ENCODE measurements at places on chromosomes 16 and 17.

DNA sequence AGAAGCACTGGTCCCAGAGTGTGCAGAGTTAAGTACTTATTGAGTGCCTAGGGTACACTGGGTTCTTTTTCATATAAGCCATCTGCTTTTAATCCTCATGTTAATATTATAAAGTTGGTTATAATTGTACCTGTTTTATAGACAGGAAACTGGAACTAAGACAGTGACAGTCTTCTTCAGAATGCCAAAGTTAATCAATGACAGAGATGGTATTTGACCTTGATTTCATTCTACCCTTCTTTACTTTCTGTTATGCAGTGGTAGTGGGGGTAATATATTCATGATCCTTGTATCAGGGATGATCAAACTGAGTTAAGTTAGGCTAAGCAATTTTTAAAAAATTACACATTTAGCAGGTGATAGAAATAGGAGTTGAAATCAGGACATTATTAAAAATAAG is 108.6 kb upstream of the GOT2 start:
- no peak for DNase-seq

- DNase-seq: no peak
These were observed 24.8 kb downstream of the KLHDC4 start for GRCh38 chr16:87740909-87741424.

DNA sequence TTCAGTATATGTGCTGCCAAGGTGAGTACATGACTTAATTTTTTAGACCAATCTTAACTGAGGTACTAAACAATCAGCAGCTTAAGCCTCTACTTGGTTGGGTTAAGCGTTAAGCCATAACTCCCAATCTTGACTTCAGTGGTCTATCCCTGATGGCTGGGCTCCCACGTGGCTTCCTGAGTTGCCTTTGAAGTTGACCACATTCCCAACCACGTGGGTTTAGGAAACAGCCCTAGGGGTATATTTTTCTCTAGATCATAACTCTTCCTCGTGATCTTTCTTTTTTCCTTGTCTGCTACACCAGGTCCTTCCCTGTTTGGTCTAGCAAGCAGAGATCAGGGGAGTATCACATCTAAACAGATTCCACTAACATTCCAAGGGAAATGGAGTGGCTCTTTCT is 20.1 kb upstream of the PIRT start:
- no peak for DNase-seq

GRCh38 chr16:58280846-58281301 is 14.0 kb downstream of the PRSS54 start:
- DNase-seq: no peak

- no peak for DNase-seq
These were observed 3.0 kb upstream of the FLYWCH2 start for GRCh38 chr16:2879854-2880508.

- DNase-seq: no peak
These were observed 533.9 kb upstream of the CDH11 start for GRCh38 chr16:65655802-65656201.
